ENCODE measurements at places on chromosomes 1 and 21.

DNA sequence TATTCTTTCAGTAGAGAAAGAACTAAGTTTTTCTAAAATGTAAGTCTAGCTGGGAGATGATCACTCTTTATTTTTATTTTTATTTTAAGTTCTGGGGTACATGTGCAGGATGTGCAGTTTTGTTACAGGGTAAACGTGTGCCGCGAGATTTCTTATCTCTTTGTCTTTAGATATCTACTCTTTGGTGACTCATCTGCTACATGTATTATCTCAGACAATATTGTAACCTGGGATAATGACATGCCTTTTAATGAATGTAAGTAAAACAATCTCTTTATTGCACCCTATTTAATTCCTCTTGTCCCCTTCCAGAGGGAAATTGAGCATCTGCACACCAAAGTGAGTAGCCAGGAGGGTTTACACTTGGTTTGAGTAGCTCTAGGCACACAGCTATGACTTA lies 9.4 kb downstream of the CR2 start:
- H3K27ac ChIP-seq: no peak overlapping the region
- H3K4me3 ChIP-seq: no peak overlapping the region
- H3K27me3 ChIP-seq: no peaks in the 10 kb centered on the region
- H3K4me1 ChIP-seq: peaks cover 56% of the 10 kb centered on the region
- DNase-seq: no peak

- H3K4me3 ChIP-seq: no peak overlapping the region
- no peaks in the 10 kb centered on the region for H3K4me1 ChIP-seq
- no peaks in the 10 kb centered on the region for H3K36me3 ChIP-seq
- H3K27me3 ChIP-seq: no peaks in the 10 kb centered on the region
- no peak for DNase-seq
- H3K27ac ChIP-seq: no peak overlapping the region
Observed at GRCh38 chr1:202656951-202657646, 53.2 kb downstream of the SYT2 start.

DNA sequence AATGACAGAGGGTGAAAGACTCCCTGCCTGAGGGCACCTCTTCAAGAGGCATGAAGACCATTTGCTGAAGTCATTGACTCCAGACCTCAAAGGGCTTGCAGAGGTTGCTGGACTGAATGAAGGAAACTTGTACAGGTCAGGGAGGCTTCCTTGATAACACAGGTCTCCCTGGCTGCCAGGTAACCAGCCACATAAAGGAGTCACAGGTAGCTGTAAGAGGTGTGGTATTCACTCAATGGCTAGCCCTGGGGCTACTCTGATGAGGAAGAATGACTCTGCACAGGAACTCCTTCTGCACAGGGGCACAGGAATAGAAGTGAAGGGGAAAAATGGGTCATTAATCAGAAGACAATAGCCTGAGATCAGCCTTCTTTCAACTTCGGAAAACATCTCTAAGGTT lies 187.5 kb downstream of the LMX1A start:
- DNase-seq: no peak
- no peak overlapping the region for H3K4me3 ChIP-seq

DNA sequence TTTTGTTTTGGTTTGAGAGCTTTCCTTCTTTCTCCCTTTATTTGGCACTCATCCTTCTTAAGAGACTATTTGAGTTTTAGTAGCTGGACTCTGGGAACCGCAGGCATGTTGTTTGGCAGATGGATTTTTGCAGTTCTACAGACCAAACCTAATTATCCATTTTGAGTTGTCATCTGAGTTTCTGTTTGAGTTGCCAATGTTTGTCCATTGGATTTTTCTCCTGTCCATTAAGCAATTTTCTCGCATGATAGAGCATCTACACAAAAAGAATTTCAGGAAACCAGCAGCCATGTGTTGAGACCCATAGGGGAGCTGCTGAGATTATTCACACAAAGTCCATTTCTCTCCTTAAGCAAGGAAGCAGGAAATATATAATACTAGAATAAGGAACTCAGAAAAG lies 17.2 kb upstream of the CXADR start:
- no peaks in the 10 kb centered on the region for H3K4me1 ChIP-seq
- no peak for DNase-seq
- no peaks in the 10 kb centered on the region for H3K27me3 ChIP-seq
- H3K36me3 ChIP-seq: no peaks in the 10 kb centered on the region
- no peak overlapping the region for H3K4me3 ChIP-seq

DNA sequence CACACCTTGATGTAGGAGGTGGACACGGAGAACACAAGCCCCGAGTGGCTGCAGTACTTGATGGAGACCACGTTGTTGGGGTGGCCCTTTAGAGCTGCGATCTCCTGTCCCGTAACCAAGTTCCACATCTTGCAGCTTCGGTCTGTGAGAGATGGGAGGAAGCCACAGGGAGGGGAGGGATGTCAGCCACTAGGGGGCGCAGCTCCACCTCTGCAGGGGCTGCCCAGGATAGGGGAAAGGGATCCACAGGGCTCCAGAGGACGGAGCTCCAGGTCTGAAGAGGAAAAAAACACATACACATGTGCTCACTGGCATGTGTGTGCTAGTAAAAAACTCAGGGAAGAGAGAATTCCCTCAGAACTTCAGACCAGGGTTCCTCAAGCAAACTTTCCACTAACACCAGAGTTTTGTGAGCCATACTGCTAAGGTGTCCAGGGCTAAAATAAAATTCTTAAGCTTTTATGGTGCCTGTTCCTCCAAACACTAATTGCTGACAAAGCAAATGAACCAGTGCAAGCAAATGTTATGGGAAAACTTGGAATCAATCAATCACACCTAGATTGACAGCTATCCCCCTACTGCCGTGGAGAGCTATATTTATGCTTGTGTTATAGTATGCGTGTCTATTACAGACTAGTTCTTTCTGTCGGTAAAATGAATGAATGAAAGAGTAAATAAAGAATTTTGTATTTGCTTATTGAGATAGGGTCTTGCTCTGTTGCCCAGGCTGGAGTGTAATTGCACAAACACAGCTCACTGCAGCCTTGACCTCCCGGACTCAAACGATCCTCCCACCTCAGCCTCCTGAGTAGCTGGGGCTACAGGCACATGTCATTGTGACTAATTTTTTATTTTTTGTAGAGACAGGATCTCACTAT lies 43.7 kb downstream of the KIF21B start:
- H3K4me1 ChIP-seq: no peaks in the 10 kb centered on the region
- DNase-seq: peak; percentile 47
- no peak overlapping the region for H3K4me3 ChIP-seq

GRCh38 chr1:2429780-2430591 lies 17.6 kb upstream of the PEX10 start:
- no peak for DNase-seq
- no peak overlapping the region for H3K27ac ChIP-seq
- H3K36me3 ChIP-seq: no peaks in the 10 kb centered on the region
- no peak overlapping the region for H3K4me3 ChIP-seq

DNA sequence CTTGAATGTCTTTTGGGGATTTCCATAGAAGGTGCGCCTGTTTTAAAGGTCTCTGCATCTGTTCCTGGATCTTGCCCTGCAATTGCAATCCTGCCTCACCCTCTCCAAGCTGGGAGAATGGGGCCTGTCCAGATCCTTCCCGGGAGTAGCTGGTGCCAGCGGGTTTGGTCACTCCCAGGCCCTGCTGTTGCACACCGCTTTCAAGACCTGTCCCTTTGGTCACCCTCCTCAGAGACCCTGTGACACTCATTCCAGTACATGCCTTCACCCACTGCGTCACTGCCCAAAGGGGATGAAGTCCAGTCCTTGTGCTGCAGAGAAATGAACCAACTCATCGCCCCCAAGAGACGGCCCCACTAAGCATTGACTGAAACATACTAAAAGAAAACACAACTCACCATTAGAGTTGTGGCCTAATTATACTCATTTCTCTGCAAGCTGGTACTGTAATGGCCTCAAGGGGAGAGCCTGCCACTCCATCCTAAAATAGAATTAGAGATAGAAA lies 1.9 kb upstream of the IRF2BP2 start:
- H3K27ac ChIP-seq: peak overlapping the region; percentile 97
- peaks cover 8% of the 10 kb centered on the region for H3K36me3 ChIP-seq
- peaks cover 35% of the 10 kb centered on the region for H3K4me1 ChIP-seq
- DNase-seq: no peak
- peak overlapping the region; percentile 89 for H3K4me3 ChIP-seq
- no peaks in the 10 kb centered on the region for H3K27me3 ChIP-seq

- no peak for DNase-seq
- no peak overlapping the region for H3K27ac ChIP-seq
- H3K27me3 ChIP-seq: no peaks in the 10 kb centered on the region
- H3K36me3 ChIP-seq: no peaks in the 10 kb centered on the region
- H3K4me3 ChIP-seq: no peak overlapping the region
Observed at GRCh38 chr1:15038232-15039016, 115.1 kb upstream of the TMEM51 start.

DNA sequence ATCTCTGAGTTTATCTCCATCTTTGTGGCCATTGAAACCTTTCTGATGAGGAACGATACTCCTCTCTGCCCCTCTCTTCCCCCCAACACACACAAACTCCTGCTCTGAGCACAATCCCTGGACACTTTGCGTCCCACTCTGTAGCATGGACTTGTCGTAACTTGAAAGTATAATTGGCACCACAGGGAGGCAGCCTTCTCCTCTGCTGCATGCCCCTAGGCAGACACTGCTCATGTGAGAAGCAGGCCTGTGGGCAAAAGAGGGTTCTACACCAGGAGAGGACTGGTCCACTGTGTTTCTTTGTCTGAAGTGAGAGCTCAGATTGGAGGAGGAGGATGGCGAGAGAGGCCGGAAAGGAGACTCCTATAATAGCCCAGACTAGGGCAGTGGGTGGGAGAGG lies 3.8 kb upstream of the PARS2 start:
- H3K36me3 ChIP-seq: no peaks in the 10 kb centered on the region
- no peak for DNase-seq
- H3K4me1 ChIP-seq: no peaks in the 10 kb centered on the region
- H3K27ac ChIP-seq: no peak overlapping the region

DNA sequence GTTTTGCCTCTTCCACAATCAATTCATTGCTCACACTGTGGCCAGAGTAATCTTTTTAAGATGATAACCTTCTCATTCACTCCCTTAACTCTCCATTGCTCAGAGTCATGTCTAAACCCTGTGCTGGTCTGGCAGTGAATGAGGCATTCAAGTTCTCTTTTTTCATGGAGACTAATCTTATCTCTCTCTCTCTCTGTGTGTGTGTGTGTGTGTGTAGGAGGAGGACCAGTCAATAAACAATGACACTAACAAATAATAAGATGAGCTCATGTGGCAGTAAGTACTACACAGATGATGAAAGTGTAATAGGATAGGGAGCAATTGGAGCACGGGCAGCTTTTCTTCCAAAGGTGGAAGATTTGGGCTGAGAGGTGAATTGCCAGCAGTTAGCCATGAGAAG lies 122.0 kb upstream of the B3GALT2 start:
- no peak overlapping the region for H3K27ac ChIP-seq
- no peaks in the 10 kb centered on the region for H3K27me3 ChIP-seq
- no peak for DNase-seq
- no peak overlapping the region for H3K4me3 ChIP-seq

- no peak overlapping the region for H3K27ac ChIP-seq
- H3K27me3 ChIP-seq: no peaks in the 10 kb centered on the region
- H3K4me1 ChIP-seq: no peaks in the 10 kb centered on the region
- DNase-seq: no peak
- H3K4me3 ChIP-seq: no peak overlapping the region
Observed at GRCh38 chr1:165894591-165894990, 67.2 kb downstream of the UCK2 start.

GRCh38 chr1:81662913-81663526 lies 137.7 kb upstream of the ADGRL2 start:
- H3K4me3 ChIP-seq: no peak overlapping the region
- no peaks in the 10 kb centered on the region for H3K4me1 ChIP-seq
- no peaks in the 10 kb centered on the region for H3K27me3 ChIP-seq
- no peaks in the 10 kb centered on the region for H3K36me3 ChIP-seq
- no peak overlapping the region for H3K27ac ChIP-seq
- no peak for DNase-seq

GRCh38 chr1:100459358-100460114 lies 78.4 kb upstream of the GPR88 start:
- no peaks in the 10 kb centered on the region for H3K27me3 ChIP-seq
- H3K4me1 ChIP-seq: peaks cover 22% of the 10 kb centered on the region
- H3K4me3 ChIP-seq: no peak overlapping the region

DNA sequence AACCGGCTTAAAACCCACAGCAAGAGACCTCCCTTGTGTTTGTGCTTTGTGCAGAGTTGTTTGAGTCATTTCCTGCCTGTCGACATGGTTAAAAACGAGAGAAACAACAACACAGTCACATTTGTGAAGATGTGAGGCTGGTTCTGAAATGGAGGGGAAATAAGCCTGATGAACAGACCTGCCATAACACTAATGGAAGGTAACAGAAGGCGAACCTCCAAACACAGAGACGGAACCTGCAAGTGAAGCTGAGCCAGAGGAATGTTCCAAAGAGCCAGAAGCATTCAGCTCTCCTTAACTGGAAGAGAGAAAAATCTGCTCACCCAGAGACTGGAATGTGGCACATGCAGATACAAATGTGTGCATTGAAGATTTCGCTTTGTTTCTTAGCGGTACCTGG lies 53.2 kb upstream of the RAVER2 start:
- H3K4me3 ChIP-seq: no peak overlapping the region
- DNase-seq: no peak
- H3K36me3 ChIP-seq: no peaks in the 10 kb centered on the region
- H3K27me3 ChIP-seq: no peaks in the 10 kb centered on the region
- H3K4me1 ChIP-seq: no peaks in the 10 kb centered on the region

- H3K27ac ChIP-seq: no peak overlapping the region
- no peaks in the 10 kb centered on the region for H3K4me1 ChIP-seq
- H3K4me3 ChIP-seq: no peak overlapping the region
Observed at GRCh38 chr1:245979589-245979988, 527.5 kb downstream of the SMYD3 start.

DNA sequence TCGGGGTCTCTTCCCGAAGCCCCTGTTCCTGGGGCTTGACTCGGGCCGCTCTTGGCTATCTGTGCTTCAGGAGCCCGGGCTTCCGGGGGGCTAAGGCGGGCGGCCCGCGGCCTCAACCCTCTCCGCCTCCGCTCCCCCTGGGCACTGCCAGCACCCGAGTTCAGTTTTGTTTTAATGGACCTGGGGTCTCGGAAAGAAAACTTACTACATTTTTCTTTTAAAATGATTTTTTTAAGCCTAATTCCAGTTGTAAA lies 158.7 kb downstream of the RUNX1 start:
- H3K27ac ChIP-seq: peak overlapping the region; percentile 86
- DNase-seq: no peak
- H3K27me3 ChIP-seq: no peaks in the 10 kb centered on the region
- H3K4me1 ChIP-seq: peaks cover 27% of the 10 kb centered on the region
- peak overlapping the region; percentile 72 for H3K4me3 ChIP-seq
